ENCODE measurements at places on chromosomes 4 and X. TPM values are rescaled to one million over a fixed set of nuclear protein-coding genes. Genes with fewer than 3 reads are reported as not detected.

- peaks cover 55% of the 10 kb centered on the region for H3K27me3 ChIP-seq
- H3K27ac ChIP-seq = no peak overlapping the region
- H3K4me1 ChIP-seq = peaks cover 15% of the 10 kb centered on the region
Observed at GRCh38 chr4:183797445-183798300, 107.4 kb upstream of the STOX2 start.

Gene CDKL2
- total RNA-seq = not detected

- H3K4me3 ChIP-seq = no peak overlapping the region
- H3K4me1 ChIP-seq = no peaks in the 10 kb centered on the region
- no peak overlapping the region for H3K27ac ChIP-seq
- no peak for DNase-seq
Observed at GRCh38 chrX:17377091-17377717, 2.2 kb downstream of the NHS start.

- H3K4me3 ChIP-seq = no peak overlapping the region
- no peaks in the 10 kb centered on the region for H3K36me3 ChIP-seq
- H3K4me1 ChIP-seq = no peaks in the 10 kb centered on the region
- DNase-seq = no peak
Observed at GRCh38 chr4:180456928-180457327, 1786.3 kb upstream of the TENM3 start.

DNA sequence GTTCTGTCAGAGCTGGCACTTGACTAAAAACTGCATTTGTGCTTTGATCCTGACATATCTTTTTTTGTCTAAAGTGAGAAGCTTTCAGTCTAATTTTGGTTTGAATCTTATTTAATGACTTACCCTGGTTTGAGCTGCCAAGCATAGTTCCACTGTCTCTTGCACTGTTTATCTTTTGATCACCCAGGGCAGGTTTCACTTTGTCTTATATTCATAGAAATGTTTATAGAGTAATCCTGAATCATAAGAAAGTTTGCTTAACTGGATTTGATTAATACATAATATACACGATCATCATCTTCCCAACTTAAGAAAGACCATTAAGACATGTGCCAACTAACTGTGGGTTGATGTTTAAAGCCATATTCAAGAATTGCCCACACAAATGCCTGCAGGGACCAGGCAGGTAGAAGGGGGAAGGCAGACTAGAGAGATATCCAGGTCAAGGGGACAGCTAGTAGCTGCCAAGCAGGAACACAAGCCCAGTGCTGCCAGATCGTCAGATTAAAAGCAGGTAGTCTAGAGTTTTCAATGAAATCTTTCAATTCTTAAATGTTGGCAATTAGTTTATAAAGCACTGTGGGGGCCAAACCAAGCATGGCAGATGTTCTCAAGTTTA lies 1.9 kb downstream of the GK start:
- H3K36me3 ChIP-seq = no peaks in the 10 kb centered on the region
- H3K27ac ChIP-seq = peak overlapping the region; percentile 88
- DNase-seq = no peak
- peak overlapping the region; percentile 95 for H3K4me3 ChIP-seq
- peaks cover 63% of the 10 kb centered on the region for H3K4me1 ChIP-seq
- H3K27me3 ChIP-seq = no peaks in the 10 kb centered on the region

DNA sequence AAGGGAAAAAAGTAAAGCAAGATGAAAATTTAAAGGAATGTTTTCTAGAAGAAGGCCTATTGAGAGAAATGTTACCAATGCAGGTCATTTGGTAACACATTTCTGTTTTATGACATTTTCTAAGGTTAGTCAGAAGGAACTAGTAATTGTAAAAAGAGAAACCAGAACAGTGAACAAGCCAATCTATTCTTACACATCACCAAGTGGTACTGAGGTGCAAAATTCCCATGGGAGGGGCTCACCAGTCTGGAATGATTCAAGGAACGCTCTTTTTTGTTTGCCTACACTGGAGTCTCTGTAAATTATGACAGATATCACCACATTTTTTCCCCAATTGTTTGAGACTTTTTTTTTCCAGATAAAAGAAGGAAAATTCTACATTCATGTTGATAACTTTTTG lies 404.7 kb upstream of the CNKSR2 start:
- H3K4me1 ChIP-seq = no peaks in the 10 kb centered on the region
- no peaks in the 10 kb centered on the region for H3K27me3 ChIP-seq
- no peak overlapping the region for H3K27ac ChIP-seq
- no peak overlapping the region for H3K4me3 ChIP-seq

Gene OCRL
- 16.1 TPM for total RNA-seq

DNA sequence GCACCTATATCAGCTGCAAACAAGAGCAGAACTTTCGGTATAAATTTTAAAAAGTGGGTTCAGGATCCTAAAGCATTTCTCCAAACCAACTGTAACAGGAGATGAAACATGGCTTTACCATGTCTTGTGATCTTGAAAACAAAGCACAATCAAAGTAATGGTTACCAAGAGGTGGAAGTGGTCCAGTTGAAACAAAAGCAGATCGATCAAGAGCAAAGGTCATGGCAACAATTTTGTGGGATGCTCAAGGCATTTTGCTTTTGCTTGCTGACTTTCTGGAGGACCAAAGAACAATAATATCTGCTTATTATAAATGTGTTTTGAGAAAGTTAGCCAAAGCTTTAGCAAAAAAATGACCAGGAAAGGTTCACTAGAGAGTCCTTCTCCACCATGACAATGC lies 116.9 kb upstream of the RAP2C start:
- no peaks in the 10 kb centered on the region for H3K27me3 ChIP-seq
- DNase-seq = peak; percentile 25
- no peak overlapping the region for H3K27ac ChIP-seq
- no peak overlapping the region for H3K4me3 ChIP-seq
- H3K36me3 ChIP-seq = no peaks in the 10 kb centered on the region
- H3K4me1 ChIP-seq = peaks cover 43% of the 10 kb centered on the region

DNA sequence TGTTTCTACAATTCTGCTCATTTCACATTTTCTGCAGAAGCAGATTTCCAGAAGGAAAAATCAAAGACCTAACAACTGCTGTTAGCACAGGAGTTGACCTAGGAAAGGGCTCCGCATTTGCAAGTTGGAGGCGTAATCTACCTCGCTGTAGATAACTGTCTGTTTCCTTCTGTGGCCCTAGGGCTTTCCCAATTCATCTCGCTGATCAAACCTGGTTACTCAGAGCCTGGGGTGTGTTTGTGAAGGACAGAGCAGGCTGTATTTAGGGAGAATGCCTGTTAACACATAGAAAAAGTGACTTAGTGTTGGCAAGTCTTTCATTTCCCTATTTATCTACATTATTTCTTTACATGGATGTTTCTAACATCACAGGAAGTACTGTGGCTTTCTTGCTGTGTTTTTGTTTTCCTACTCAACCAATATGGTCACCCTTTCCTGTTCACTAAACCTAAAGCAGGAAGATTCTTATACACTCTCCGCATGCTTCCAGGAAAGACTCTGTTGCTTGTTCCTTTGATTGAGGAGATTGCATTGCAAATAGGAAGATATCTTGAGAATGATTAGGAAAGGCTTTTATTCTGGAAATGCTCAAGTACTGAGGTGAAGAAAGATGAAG lies 40.5 kb downstream of the AGA start:
- no peak overlapping the region for H3K27ac ChIP-seq
- no peaks in the 10 kb centered on the region for H3K36me3 ChIP-seq
- no peak for DNase-seq
- no peaks in the 10 kb centered on the region for H3K4me1 ChIP-seq

Gene SLC10A4
- not detected for total RNA-seq

DNA sequence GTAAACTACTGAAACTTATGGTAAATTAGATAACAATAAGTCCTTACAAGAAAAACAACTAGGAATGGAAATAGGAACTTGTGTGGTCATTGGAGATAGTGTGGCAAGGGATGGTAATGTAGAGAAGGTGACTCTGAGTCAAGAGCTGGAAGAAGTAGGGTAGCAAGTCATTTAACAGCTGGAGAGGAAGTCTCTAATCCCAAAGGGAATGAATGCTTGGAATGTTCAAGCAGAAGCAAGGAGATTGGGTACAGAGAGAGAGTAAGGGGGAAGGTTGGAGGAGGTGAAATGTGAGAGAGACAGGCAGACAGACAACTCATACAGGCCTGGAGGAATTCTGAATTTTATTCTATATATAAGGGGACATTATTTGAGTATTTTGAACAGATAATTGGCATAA lies 260.6 kb upstream of the MAD2L1 start:
- no peaks in the 10 kb centered on the region for H3K27me3 ChIP-seq
- H3K27ac ChIP-seq = no peak overlapping the region
- H3K36me3 ChIP-seq = no peaks in the 10 kb centered on the region

DNA sequence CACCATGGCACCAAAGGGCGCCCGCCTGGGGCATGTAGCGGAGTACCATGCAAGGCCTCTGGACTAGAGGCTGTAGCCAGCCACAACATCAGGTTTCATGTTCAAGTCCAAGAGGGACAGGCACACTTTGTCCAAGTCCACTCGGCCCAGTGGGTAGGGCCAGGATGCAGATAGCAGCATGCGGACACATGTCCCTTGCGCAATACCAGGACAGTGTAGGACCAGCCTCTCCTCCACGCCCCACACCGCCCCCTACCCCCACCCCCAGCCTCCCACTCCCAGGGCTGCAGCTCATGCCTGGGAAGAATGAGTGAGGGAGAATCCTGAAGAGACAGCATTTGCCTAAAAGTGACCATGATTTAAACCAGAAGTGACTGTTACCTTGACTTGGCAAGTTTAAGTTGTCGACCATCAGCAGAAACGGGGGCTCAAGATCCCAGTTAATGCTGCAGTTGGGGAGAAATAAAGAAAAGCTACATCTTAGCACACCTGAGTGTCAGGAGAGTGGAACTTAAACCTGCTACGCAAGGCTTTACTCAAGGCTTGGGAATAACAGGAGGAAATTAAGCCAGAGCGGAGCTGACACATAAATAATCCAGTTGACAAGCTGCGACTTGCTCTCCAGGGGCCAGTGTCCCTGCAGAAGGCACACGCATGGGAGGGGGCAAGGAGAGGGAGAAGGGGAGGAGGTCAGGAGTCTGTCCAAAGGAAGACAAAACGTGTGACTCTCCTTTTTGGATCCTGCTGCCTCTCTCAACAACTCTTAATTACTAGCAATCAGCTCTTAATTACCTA lies 221.7 kb downstream of the BCOR start:
- no peaks in the 10 kb centered on the region for H3K4me1 ChIP-seq
- H3K36me3 ChIP-seq = no peaks in the 10 kb centered on the region
- no peak overlapping the region for H3K4me3 ChIP-seq
- H3K27ac ChIP-seq = no peak overlapping the region

GRCh38 chrX:54808109-54808604 lies 612 bp downstream of the MAGED2 start:
- H3K4me1 ChIP-seq = peaks cover 20% of the 10 kb centered on the region
- peaks cover 22% of the 10 kb centered on the region for H3K36me3 ChIP-seq
- H3K27me3 ChIP-seq = no peaks in the 10 kb centered on the region

DNA sequence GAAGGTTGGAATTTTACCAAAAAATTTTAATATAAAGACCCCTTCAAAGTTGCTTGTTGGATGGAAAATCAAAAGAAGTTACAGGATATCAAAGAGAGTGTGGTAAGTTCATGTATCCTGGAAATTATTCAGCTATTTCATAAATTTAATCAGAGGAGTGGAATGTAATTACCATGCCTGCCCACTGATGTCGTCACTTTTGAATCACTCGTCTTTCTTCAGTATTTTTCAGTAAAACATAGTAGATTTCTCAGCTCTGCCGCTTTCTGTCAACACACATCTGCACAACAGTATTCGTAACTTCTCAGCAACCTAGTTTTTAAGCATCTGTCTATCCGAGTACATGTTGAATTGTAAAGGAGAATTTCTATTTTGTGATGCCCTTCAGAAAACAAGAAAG lies 2163.0 kb upstream of the AGA start:
- no peak overlapping the region for H3K27ac ChIP-seq
- no peaks in the 10 kb centered on the region for H3K36me3 ChIP-seq
- DNase-seq = no peak
- no peaks in the 10 kb centered on the region for H3K4me1 ChIP-seq
- H3K27me3 ChIP-seq = no peaks in the 10 kb centered on the region
- no peak overlapping the region for H3K4me3 ChIP-seq

GRCh38 chr4:38734911-38735310 lies 47.9 kb downstream of the TLR10 start:
- no peak overlapping the region for H3K27ac ChIP-seq
- H3K27me3 ChIP-seq = no peaks in the 10 kb centered on the region
- no peak for DNase-seq
- no peak overlapping the region for H3K4me3 ChIP-seq
- H3K36me3 ChIP-seq = no peaks in the 10 kb centered on the region
- H3K4me1 ChIP-seq = peaks cover 15% of the 10 kb centered on the region

Gene ADRA2C
- total RNA-seq = 43.8 TPM

- H3K27me3 ChIP-seq = no peaks in the 10 kb centered on the region
- H3K27ac ChIP-seq = no peak overlapping the region
- no peaks in the 10 kb centered on the region for H3K4me1 ChIP-seq
Observed at GRCh38 chr4:14386196-14386595, 616.1 kb upstream of the CPEB2 start.

- no peak overlapping the region for H3K27ac ChIP-seq
- peaks cover 9% of the 10 kb centered on the region for H3K4me1 ChIP-seq
- H3K4me3 ChIP-seq = no peak overlapping the region
- no peaks in the 10 kb centered on the region for H3K27me3 ChIP-seq
- H3K36me3 ChIP-seq = no peaks in the 10 kb centered on the region
Observed at GRCh38 chr4:80331693-80332092, 3.8 kb upstream of the CFAP299 start.
